ENCODE measurements at places on chromosomes 6 and 20.

DNA sequence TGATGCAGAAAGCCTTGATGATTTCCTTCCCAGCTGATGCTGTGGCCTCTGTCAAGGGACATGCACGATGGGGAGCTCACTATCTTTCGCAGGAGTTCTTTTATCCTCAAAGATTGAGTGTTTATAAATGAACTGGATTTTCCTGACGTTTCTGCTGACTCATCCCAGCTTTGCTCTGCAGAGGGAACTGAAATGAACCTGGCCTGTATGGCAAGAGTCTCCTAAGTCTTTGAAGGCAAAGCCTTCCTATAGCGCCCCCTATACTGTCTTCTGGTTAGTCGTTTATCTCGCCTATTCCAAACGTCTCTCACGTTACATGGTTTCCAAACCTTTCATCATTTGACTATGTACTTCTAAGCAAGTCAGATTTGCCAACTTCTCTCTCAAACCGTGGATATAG lies 565.3 kb downstream of the KIF16B start:
- DNase-seq, result no peak

DNA sequence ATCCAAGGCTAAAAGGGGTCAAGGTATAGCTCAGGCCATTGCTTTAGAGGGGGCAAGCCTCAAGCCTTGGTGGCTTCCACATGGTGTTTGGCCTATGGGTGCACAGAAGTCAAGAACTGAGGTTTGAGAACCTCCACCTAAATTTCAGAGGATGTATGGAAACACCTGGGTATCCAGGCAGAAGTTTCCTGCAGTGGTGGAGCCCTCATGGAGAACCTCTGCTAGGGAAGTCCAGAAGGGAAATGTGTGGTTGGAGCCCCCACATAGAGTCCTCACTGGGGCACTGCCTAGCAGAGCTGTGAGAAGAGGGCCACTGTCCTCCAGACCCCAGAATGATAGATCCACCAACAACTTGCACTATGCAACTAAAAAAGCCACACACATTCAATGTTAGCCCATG lies 678.7 kb upstream of the ADGRB3 start:
- no peak for DNase-seq

- no peak for DNase-seq
Observed at GRCh38 chr6:123636782-123637181, at the start of gene TRDN. Gene TRDN, minus strand, starts transcription at chr6:123636950. Its CDS starts 175 bp downstream, at chr6:123636775.

GRCh38 chr6:100731411-100731810 lies 149.7 kb downstream of the ASCC3 start:
- no peak for DNase-seq

DNA sequence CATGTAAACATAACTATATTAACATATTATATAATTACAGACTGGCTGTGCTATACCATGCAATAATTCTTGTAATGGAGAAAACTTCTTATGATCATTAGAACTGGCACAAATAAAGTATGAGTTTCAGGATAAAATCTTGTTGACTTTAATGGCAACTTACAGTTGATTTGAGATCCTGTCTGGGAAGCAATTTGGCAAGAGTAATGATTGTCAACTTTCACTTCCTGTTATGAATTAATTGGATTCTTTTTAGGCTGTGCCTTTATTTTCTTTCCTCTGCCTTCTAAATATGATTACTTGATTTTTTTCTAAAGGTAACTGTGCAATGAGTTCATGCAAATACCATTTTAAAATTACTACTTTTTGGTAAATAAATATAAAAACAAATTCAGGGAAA lies 158.1 kb upstream of the B3GAT2 start:
- no peak for DNase-seq

DNA sequence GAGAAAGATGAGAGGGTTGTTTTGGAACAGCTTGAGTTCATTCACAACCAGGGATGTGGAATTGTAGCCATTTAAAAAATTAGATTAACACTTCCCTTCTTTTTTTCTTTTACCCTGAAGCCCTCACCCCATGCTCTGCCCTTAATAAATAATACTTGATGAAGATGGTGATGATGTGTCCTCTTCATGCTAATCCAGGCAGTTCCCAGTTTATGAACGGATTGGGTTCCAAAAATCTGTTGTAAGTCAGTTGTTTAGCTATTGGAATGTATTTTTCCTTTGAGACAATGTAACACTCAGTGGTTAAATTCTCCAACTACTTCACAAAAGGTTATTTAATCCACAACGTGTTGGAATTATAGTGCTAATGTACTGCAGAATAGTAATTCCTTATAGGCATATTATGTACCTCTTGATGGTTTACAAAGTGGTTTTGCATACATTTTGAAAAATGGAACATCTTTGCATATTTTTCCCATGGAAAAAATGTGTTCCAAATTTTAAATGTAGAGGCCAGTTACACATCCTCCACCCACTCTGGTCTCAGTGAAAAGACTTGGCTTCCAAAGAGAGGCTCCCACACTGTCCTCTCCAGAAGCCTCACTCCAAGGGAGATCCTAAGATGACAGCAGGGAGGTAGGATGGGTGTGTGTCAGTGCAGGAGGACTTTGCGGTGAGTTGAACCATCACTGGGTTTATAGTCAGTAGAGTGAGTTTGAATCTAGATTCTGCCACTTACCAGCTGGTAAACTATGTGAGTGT lies 45.8 kb upstream of the CEP162 start:
- DNase-seq, result no peak

- no peak for DNase-seq
Observed at GRCh38 chr20:63129991-63130657, 85.8 kb downstream of the YTHDF1 start.

DNA sequence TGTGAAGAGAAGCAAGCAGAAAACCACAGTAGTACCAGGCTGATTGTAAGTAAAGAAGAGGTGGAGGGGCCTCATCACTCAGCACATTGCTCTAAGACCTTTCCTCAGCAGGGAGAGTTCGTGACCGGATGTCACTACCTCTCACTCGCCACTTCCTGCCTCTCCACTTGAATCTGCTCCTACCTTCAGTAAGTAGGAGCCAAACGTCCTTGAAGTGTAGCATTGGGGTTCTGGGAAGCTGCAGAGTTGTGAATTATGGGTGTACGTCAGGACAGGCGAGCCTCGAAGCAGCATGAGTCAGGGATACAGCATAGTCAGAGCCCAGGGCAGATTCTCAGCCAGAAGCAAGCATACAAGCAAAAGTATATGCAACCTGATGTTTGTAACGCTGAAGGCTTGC lies 224.9 kb downstream of the PHACTR1 start:
- peak; percentile 56 for DNase-seq

DNA sequence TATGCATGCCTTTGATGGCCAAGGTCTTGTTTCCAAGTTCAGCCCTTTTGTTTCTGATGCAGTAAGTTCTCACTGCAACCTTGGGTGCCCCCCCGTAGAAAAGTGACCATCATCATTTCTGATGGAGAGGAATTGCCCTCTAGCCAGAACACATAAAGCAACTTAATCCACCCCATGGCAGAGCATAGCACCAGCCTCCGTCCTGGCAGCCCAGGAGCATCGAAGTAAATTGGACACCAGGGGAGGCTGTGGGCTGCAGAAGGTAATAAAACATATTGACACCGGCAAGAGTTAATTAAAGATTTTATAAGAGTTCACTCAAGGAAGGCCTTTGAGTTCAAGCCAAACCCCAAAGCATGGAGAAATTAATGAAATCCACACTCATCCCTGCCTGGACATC lies 39.2 kb upstream of the CST7 start:
- no peak for DNase-seq

- DNase-seq, result no peak
Observed at GRCh38 chr6:108555399-108556052, 5.2 kb upstream of the FOXO3 start.

DNA sequence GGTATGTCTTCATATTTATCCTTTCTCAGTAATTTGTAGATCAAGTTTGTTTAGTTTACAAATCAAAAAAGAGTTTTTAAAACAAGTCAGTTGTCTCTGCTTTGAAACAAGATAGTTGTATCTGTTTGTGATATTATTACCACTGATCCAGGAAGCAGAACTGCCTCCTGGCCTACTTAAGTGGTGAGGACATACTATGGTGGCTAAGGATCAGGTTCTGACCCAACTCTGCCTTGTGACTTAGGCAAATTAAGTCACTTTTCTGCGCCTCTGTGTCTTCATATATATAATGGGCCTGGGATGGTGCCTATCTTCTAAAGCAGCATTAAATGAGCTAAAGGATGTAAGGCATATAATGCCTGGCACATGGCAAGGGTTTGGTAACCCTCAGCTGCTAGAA lies 8.7 kb downstream of the ANKS1A start:
- DNase-seq, result no peak

GRCh38 chr20:59074456-59074855 lies 31.9 kb upstream of the PRELID3B start:
- peak; percentile 45 for DNase-seq

- DNase-seq, result no peak
Observed at GRCh38 chr6:102051001-102051400, 657.5 kb downstream of the GRIK2 start.

GRCh38 chr6:10151144-10151915 lies 263.5 kb downstream of the TFAP2A start:
- peak; percentile 13 for DNase-seq

DNA sequence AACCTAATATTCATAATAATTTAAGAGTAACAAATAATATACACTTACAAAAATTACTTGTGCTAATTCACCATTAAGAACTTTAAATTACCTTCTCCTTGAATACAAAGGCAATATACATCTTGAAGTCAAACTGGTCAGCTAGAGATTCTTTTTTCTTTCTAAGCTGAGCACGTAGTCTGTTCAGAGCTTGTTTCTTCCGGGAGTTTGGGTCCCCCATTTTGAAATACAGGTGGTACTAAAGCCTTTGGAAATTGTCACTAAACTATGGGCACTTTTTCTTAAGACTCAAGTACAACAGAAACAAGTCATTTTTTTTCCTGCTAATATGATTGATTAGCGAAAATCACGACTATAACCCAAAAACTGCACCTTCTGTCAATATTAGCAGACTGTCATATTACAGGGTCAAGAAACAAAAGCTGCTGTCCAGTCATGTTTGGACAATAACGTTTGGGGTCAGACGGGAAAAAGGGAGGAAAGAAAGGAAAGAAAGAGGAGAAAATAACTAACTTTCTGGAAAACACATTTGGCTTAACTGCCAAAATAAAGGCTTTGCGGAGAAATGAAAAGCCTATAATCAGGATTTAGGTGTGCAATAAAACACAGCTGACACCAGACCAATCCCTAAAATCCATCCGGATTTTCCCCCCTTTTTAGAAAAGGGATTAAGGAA lies 367 bp downstream of the C6orf62 start:
- DNase-seq, result no peak

- DNase-seq, result no peak
Observed at GRCh38 chr20:58709013-58709702, 16.6 kb downstream of the NPEPL1 start.

GRCh38 chr6:13355999-13356785 lies 27.9 kb upstream of the TBC1D7 start:
- peak; percentile 28 for DNase-seq

DNA sequence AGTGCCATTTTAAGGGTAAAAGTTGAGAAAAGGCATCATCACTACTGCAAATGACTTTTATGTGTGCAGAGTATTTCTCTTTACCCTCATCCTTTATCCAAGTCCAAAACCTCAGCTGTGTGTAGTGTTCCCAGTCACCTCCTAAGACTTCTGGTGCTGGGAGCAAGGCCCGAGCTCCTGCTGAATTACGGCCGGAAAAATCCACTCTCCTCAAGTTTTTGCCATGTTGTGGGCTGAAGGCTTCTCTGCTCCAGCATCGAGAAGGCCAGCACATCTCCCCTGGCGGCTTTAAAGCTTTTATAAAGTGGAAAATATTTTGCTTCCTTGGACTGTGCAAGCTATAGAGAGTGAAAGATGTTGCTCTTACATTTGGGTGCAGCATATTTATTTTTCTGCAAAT lies 153.2 kb upstream of the THBS2 start:
- no peak for DNase-seq

- DNase-seq, result no peak
Observed at GRCh38 chr6:2118136-2118535, 127.3 kb downstream of the GMDS start.

DNA sequence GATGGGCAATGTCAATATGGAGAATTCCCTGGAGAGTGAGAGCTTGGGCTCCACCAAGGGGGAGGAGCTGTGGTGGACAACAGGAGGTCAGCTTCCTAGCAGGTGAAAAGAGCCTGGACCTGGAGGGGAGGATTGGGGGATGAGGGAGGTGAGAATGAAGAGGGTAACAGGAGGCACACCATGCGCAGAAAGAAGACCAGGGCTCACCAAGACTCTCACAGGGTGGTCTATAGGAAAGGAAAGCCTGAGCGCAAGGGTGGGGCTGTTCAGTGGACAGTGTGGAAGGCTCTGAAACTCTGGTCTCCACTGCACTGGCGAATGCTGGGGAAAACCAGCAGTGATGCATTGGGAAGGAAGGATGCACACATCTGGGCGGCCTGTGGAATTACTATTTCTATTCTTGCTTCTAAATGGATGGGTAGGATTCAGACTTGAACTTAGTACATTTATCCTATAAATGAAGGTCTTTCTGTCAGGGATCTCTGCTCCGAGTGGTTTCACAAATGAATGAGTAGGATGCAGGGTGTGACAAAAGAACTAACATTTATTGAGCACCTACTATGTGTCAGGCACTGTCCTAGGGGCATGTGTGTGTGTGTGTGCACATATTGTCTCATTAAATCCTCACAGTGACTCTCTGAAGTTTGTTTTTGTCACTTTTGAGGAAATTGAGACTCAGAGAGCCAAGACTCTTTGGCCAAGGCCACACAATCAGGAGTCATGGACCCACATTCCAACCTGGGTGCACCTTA lies 152.7 kb downstream of the CD83 start:
- DNase-seq, result no peak

GRCh38 chr6:142857796-142858555 lies 87.0 kb downstream of the HIVEP2 start:
- DNase-seq, result no peak

GRCh38 chr6:87029711-87030314 lies 65.1 kb downstream of the CGA start:
- peak; percentile 37 for DNase-seq

- no peak for DNase-seq
Observed at GRCh38 chr6:6721606-6722005, 133.1 kb downstream of the LY86 start.

- peak; percentile 28 for DNase-seq
Observed at GRCh38 chr6:148455225-148455624, 112.6 kb downstream of the SASH1 start.

GRCh38 chr6:1930356-1930755 lies 315.0 kb downstream of the GMDS start:
- DNase-seq, result peak; percentile 20

DNA sequence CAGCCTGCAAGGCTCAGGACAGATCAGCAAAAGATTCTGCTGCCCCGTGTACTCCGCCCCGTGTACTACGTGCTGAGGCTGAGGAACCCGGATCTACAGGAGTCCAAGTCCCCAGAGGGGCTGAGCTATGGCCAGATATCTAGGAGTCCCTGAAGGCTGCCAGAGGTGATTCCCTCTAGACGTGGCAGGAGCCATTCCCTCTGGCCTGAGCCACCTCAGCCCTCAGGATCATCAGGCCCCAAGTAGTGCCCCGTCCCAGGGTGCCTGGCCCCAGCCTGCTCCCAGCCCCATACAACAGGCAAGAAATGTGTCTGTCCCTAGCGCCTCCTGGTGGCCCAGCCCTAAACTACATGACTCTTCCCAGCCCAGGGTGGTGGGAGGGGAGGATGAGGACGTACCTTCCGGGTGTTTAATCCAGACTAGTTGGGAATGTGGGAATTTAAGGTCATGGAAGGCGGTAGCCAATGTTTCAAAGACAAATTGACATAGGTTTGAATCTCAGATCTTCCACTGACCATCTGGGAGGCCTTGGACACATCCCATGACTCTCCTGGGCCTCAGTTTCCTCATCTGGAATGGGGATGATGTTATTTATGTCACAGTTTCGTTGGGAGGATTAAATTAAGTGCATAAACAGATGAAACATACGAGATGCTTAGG lies 49.4 kb upstream of the PTPN1 start:
- peak; percentile 76 for DNase-seq

GRCh38 chr20:32626859-32627636 lies 41.9 kb upstream of the NOL4L start:
- no peak for DNase-seq

Measured in fibroblast of skin of abdomen (primary cell).